ENCODE measurements at places on chromosomes 16 and 17.

- DNase-seq = peak; percentile 37
These were observed 3.7 kb downstream of the KRT24 start for GRCh38 chr17:40699853-40700252.

GRCh38 chr16:76441876-76442275, 164.7 kb downstream of the CNTNAP4 start:
- DNase-seq = no peak

DNA sequence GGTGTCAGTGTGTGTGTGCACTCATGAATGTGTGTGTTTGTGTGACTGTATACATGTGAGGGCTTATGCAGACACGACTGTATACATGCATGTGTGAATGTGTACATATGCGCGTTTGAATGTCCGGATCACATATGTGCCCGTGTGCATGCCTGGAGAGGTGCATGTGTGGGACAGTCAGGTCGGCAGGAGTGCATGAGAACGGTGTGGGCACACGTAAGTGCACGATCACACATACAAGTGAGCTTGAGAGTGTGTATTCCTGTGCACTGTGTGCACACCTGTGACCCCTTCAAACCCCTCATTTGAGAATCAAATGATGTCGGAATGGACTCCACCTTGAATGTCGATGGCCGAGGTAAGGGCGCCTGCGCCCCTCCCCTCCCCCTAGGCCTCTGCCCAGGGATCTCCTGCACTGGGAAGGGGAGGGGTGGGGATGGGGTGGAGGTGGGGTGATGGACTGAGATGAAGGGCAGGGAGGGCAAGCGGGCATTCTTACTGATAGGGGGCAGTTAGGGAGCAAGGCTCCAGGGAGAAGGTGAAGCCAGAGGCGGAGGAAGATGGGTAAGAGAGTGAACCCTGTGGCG, 601 bp upstream of the NGFR start:
- DNase-seq = no peak

DNA sequence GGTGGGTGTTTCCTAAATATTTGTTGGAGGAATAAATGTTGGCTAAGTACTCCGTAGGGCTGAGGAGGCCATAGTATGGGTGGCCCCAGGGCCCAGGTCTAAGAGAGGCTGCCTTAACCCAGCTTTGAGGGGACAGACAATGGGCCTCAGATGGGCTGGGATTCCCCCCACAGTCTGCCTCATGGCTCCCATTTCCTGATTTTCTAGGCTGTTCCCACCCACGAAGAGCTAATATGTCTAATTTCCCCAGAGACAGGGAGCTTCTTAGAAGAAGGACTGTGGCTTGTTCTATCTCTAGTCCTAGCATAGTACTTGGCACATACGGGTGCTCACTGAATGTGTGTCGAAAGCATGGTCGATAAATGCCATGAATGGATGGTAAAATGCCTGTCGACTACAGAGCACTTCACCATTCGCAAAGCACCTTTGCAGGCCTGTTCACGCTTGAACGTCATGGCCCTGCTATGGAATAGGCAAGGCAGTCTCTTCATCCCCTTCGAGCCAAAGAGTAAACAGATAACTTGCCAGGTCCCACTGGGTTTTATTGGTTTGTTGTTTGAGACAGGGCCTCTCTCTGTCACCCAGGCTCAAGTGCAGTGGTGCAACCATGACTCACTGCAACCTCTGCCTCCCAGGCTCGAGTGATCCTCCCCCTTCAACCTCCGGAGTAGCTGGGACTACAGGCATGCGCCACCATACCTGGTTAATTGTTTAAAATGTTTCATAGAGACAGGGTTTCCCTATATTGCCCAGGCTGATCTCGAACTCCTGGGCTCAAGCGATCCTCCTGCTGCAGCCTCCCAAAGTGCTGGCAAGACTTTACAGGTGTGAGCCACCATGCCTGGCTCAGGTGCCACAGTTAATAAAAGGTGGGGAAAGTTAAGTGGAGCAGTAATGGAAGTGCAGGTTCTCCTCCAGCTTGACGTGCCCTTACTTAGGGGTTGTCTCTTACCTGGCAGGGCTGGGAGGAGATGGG, 9.7 kb downstream of the CHAD start:
- DNase-seq = peak; percentile 90

- DNase-seq = no peak
These were observed 12.6 kb downstream of the CACNG1 start for GRCh38 chr17:67056746-67057490.

DNA sequence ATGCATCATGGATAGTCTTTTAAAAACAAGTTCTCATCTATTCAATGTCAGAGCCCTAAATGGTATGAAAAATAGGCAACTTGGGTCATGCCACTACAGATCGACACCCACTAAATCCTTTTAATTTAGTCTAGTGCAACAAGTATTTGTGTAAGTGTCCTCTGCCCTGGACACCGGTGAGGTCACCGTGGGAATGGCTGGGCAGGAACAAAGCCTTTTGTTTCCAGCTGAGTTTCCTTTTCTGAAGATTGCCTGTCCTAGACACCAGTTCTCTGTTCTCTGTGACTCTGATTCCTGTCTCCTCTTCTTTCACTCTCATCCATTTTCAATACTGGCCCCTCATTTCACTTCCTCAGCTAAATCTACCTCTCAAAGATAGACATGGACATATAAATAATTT, 446.5 kb downstream of the MAF start:
- no peak for DNase-seq

GRCh38 chr17:41530062-41531048, 2.2 kb upstream of the KRT19 start:
- peak; percentile 65 for DNase-seq

DNA sequence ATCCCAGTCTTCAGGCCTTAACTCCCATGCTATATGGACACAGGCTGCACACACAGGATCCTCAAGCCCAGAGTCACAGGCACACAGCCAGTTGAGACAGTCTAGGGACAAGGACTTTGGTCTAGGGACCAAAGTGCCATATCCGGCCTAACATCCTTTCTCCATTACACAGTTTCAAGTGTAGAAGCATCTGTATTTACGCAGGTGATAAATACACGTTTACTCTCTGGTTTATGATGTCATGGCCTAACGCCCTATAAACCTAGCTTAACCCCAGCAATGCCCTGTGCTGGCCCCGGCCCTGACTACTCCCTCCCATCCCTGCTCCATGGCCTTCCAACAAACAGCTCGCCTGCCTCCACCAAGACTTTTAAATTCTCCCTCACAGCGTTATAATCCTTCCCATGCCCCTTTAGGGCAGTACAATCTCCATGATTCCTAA, 17.1 kb downstream of the CUEDC1 start:
- DNase-seq = peak; percentile 98

DNA sequence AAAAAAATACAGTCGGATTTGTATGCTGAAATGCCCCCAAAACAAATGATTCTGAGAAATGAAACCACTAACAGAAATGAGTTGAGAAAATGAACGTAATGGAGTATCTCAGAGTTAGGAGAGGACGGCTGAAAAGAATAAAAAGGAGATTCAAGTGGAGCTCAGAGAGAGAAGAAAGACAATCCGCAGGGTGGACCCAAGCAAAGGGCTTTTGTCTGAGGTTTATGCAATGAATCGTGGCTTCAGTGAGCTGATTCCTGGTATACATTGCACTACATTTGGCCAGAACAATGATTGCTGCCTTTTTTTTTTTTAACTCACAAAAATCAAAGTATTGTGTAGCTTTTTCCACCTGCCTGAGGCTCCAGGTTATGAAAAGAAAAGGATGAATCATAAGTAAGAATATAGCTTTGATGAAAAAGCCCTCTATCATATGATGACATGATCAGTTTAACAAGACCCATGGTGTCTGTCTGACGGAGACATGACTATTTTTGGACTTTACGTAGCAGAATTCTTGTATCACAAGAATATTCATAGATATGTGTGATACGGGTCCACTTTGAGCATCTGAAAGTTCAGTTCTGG, 4.4 kb upstream of the MED9 start:
- DNase-seq = no peak

DNA sequence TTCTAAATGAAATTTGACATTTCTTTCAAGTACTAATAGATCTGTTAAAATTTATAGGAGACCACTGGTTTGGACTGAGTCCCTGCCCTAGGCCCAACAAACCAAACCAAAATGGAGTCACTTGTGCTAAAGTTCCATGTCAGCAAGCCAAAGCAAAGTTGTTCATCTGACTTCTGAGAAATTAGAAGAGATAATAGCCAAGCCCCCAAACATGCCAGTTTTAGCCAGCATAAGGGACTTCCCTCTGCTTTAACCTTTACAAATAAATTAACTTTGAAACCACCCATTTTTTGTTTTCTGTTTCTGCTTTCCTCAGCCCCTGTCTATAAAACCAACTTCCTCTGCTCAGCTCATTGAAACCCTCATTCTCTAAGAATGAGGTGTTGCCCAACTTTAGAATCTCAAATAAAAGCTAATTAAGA, 18.9 kb downstream of the CDR2 start:
- DNase-seq = no peak

- peak; percentile 23 for DNase-seq
These were observed 21.3 kb downstream of the GALK1 start for GRCh38 chr17:75743625-75744206.

- DNase-seq = no peak
These were observed 22.4 kb downstream of the SOCS3 start for GRCh38 chr17:78337244-78338109.

- no peak for DNase-seq
These were observed 44.9 kb upstream of the PEMT start for GRCh38 chr17:17636272-17636885.

DNA sequence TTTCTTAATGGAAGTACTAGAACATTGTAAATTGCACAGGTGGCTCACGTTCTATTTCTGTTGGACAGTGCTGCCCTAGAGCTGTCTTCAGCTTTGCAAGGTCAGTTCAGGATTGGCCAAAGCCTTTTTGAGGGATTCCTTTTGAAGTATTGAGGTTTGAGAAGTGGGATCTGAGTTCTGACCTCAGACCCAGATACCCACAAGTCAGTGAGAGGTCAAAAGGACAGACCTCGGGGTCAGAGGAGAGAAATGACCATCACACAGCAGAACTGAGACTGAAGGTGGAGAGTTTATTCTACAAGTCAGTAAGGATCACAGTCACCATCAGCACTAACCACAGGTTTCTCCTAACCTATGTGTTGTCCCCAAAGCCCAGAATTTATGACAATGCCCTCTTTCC, 1.7 kb downstream of the ACSM5 start:
- DNase-seq = no peak

DNA sequence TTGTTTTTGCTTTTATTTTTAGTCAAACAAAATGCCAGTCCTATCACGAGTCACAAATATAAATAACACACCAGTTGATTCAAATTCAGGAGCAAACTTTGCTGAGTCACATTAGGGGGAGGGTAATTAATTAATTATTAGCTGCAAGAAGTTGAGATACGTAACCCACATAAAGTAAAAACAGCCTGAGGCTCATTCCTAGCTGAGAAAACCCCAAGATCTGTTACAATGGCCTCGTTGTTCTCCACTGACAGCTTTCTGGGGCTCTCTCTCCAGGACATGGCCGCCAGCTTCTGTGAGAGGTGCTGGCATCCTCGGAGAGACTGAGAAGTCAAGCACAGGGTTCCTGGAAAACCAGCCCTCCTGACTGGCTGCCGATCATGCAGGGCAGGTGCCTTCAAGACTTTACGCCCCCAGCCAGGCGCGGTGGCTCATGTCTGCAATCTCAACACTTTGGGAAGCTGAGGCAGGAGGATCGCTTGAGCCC, 11.1 kb downstream of the RAB40B start:
- DNase-seq = no peak

DNA sequence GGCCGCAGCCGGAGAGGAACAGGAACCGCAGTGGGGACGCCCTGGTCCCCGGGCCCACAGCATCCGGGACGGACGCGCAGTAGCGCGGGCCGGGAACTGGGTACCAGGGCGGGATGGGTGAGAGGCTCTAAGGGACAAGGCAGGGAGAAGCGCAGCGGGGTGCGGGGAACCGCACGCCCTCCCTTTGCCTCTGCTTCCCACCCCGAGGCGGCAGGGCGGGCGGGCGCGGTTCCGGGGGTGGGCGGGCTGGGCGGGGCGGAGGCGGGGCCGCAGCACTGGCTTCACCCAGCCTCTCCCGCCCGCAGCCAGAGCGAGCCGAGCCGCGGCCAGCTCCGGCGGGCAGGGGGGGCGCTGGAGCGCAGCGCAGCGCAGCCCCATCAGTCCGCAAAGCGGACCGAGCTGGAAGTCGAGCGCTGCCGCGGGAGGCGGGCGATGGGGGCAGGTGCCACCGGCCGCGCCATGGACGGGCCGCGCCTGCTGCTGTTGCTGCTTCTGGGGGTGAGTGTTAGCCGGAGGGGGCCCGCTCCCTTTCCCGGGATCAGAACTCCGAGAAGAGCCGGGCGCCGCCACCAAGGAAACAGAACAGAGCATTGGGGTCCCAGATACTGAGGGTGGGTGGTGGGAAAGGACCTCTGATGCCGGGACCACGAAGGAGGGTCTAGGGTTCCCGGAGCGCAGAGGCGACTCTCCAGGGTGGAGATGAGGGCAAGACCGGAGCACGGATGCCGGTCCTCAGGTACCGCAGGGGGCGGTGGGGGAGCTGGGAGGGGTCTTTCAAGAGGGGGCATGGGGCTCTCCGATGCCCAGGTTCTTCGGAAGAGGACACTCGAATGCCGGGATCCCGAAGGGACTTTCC, at the start of gene NGFR:
Gene NGFR (plus strand): TSS at position 308 of the 856 bp plus-strand sequence. CDS start 125 bp downstream, at position 433.
- peak; percentile 60 for DNase-seq

GRCh38 chr17:18158022-18158600, 25.5 kb upstream of the ALKBH5 start:
- peak; percentile 94 for DNase-seq

GRCh38 chr17:48134912-48135480, 27.4 kb downstream of the SNX11 start:
- no peak for DNase-seq

DNA sequence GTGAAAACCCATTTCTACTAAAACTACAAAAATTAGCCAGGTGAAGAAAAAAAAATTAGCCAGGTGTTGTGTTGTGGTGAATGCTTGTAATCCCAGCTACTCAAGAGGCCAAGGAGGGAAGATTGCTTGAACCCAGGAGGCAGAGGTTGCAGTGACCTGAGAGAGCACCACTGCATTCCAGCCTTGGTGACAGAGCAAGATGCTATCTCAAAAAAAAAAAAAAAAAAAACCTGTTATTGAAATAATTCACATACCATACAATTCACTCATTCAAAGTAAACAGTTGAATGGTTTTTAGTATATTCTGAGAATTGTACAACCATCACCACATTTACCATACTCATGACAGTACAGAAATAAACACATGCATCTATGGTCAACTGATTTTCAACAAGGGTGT, 31.0 kb downstream of the ZNRF1 start:
- DNase-seq = no peak

- DNase-seq = no peak
These were observed 206.4 kb downstream of the KATNIP start for GRCh38 chr16:27756206-27756970.

DNA sequence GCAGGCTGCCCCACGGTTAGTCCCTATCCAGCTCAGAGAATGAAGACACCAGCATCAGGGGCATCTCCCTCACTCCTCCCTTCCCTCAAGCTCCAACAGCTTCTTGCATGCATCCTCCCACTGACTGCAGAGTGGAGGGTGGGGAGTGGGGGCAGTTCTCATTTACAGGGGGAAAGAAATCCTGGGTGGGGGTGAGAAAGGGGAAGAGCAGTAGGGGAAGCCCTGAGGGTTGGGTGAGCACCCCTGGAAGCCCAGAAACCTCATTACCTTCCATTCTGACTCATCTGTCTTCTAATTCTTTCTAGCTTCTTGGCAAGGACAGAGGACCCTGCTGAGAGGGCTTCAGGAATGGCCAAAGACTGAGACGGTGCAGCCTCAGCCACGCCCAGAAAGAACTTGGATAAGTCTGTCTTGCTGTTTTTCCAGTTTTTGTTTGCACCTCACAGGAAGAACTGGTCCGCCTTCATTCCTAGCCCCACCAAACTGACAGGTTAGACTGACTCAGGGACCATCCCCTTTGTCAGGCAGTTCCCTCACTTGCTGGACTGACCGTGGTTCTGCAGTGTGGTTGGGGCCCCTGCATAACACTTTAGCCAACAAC, 52.5 kb upstream of the WSB1 start:
- DNase-seq = peak; percentile 61

- peak; percentile 60 for DNase-seq
These were observed at the start of gene CACNG5 for GRCh38 chr17:66834919-66835454. Gene CACNG5, plus strand, starts transcription at chr17:66835117. Its CDS starts 42,216 bp downstream, at chr17:66877333.
